Skeletal muscle cell (primary cell): ENCODE measurements at places on chromosomes 5 and 9.

DNA sequence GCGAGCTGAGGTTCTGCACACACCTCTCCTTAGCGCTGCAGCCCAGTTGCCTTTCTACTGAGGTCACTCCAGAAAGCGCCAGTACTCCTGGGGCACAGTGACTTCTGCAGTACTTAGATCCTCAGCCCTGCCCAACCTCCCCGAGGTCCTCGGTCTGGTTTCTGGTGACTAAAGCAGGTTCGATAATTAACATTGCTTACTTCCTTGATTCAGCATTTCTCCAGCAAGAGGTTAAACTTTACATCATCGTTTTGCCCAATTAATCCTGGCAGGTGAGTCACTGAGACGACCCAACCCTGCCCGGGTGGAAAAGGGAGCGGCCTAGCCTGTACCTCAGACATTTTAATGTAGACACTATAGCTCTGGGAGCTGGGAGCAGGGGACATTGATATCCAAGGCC lies 77.6 kb downstream of the PLAC8L1 start:
- no peak for DNase-seq

GRCh38 chr5:99063737-99064136 lies 134.9 kb upstream of the CHD1 start:
- no peak for DNase-seq

DNA sequence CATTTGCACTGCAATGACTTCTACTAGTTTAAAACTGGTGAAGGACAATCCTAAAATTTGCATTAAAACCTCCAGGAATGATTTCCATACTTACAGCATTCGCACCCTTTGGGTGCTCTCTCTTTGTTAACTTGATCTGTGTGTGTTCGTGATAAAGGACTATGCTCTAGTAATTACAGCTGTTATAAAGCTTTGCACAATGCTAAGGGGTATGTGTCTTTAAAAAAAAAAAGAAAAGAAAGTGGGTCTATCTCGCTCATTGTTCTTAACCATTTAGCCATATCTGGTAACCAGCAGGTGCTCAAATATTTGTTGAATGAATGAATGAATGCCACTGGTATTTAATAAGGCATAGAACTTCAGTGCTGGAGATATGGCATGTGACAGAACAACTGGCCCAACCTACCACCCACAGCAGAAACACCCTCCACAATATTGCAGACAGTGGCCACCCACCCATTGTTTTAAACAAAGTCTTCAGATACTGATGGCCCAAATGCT lies 8.7 kb downstream of the TRIM36 start:
- no peak for DNase-seq

GRCh38 chr5:93017849-93018248 lies 563.2 kb downstream of the NR2F1-AS1 start:
- DNase-seq = peak; percentile 46

GRCh38 chr9:127128341-127129072 lies 6.1 kb upstream of the ANGPTL2 start:
- peak; percentile 42 for DNase-seq

DNA sequence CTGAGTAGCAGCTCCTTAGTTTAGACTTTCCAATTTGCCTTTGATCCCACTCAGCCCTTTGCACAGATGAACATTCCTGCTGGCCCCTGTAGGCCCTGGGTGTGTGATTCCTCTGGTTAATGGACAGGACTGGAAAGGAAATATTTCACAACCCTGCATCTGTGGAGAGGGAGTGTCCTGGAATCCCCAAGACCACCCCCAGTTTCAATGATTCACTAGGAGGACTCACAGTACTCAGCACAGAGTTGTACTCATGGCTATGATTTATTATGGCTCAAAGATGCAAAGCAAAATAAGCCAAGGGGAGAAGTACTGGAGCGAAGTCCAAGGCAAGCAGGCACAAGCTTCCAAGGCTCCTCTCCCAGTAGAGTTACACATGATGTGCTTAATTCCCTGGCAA lies 42.4 kb upstream of the TJP2 start:
- peak; percentile 98 for DNase-seq

- DNase-seq = no peak
Measured at GRCh38 chr5:1105350-1106265, 6.3 kb downstream of the SLC12A7 start.

GRCh38 chr9:111804636-111805035 lies 9.9 kb upstream of the SHOC1 start:
- DNase-seq = no peak

- DNase-seq = no peak
Measured at GRCh38 chr9:92295240-92295790, 1.8 kb upstream of the IARS1 start.

DNA sequence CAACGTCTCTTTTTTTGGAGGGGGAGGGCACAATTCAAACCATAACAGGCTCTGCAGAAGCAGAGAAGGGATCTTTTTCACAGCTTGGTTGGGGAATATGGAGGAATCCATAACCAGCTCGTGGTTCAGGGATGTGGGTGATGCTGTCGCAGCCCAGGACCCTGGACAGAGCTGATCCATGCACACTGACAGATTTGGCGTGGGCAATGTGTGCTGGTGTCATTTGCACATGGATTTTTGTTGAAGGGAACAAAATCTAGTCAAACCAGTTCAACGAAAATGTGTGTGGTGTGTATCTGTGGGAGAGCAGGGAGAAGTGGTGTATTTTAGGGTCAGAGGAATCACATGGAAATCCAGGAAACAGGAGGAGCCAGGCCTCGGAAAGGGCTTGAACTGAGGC lies 4.2 kb downstream of the DOCK2 start:
- DNase-seq = no peak

DNA sequence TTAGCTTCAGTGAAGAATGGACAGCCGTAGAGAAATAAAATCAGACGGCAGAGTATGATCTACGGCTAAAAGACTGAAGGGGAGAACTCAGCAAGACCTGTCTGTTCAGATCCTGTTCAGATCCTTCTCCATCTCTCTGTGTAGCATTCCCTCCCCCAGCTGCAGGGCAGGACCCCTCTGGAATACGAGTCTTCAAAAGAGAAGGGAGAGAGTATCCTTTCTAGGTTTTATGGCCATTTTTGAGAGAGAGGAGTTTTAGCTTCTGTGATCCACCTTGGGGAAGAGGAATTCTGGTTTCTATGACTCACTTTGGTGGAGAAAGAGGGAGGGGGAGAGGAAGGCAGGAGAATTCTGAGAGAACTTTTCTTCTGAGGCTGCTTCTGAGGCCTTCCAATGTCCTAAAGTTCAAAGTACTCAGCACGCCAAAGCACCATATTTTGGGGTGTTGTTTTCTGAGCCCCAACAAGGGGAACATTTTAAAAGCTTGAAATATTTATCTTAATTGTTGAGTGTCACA lies 194.4 kb upstream of the TLE4 start:
- no peak for DNase-seq

DNA sequence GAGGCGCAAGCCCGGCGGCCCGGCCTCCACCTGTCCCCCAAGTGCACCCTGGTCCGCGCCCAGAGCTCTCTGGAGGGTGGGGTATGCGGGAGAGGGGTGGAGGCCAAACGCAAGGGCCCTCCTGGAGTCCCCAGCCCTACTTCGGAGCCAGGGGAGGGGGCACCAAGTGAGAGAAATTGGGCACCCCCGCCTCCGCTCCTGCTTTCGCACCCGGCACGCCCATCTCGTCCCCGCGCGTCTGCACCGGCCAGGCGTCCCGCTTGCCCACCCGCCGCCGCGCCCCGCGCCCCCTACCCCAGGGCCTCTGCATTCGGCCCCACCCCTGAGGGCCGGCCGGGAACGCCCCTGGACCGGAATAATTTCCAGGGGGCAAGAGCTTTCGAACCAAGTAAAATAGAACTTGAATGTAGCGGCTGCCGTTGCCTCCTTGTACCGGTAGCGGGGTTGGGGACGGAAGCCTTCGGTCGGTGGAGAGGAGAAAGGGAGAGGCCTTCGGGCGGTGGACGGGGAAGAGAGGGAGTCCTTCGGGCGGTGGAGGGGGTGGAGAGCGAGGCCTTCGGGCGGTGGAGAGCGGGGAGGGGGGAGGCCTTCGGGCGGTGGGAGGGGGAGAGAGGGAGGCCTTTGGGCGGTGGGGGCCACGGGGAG lies 694 bp upstream of the PHPT1 start:
- no peak for DNase-seq

GRCh38 chr9:93900971-93901861 lies 53.9 kb downstream of the BARX1 start:
- DNase-seq = no peak
